ENCODE measurements at places on chromosomes 16 and 17.

DNA sequence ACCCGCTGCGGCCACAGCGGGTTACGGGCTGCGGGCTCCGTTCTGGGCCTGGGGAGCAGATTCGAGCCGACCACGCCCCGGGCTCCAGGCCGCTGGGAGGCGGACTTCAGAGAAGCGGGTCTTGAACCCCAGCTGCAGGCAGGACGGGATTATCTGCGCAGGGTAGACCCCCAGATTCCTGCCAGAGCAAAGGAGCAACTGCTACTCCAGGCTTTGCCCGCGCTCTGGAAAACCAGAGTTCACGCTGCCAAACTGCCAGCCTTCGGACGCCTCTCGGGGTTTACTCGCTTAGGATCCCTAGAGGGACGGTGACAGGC lies 301 bp upstream of the ULK2 start:
- no peak for DNase-seq

DNA sequence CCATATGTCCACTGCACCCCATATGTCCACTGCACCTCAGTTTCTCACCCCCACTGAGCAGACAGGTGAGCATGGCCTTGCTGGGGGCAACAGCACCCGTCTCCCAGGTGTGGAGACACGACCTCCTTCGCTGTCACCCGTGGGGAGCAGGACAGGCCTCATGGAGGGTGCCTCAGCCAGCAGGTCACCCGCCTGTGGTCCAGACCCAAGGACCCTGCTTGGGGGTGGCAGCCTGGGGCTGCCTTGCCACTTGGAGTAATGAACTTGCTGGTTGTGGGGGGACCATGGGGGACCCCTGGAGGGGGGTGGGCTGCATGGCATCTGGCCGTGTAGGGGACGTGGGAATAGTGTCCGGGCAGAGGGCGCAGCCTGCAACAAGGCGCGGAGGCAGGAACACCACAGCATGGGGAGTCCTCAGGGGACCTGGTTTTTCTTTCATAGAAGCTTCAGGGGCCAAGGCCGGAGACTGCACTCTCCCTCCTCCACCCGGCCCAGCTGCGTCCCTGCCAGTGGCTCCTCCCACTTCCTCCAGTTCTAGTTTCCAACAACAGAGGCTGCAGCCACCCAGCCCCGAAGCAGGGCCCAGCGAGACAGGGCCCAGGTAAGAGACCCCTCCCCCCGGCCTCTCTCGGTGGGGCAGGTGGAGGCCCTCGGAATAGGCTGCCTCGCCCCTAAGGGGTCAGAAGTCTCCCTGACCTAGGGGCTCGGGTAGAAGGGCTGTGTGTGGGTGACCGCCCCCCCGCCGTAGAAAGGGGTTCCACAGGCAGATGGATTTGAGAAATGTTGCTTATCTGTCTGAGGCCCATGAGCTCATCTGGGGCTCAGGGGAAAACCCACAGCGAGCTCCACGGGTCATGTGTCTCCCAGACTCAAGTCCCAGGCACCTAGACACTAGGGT lies at the start of gene NHLRC4:
Gene NHLRC4 (plus strand): TSS at position 531 of the 898 bp plus-strand sequence. CDS start 1,043 bp downstream, outside the sequence.
- DNase-seq = peak; percentile 31

DNA sequence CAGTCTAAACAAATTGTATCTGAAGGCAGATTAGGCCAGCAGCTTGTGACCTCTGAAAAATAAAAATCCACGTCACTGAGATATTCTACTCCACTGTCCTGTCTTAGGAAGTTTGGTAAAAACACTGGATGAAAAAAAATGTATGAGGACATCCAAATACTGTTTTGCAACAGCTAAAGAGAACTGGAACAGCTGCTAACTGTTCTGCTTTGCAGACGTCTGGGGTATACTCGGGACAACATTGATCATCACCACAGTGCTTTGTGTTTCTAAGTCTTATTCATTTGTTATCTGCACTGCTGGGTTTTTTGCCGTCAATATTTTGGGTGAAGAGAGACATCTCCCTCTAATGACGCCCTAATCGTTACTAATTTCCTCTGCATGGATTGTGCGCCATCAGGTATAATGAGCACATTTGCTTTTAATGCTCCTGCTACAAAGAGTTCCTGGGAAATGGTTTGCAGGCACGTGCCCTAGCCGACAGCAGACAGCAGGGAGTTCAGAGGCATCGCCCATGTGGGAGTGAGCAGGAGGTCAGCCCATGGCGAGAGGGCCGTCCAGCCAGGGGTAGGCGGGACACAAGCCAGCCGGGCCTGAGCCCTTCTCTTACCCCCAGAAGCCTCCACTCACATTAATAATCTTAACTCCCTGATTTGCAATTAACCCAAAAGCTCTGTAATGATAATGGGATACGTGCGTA lies 87.0 kb downstream of the CBLN1 start:
- DNase-seq = no peak

- DNase-seq = no peak
Measured at GRCh38 chr17:63973930-63974593, 1.3 kb upstream of the SCN4A start.

DNA sequence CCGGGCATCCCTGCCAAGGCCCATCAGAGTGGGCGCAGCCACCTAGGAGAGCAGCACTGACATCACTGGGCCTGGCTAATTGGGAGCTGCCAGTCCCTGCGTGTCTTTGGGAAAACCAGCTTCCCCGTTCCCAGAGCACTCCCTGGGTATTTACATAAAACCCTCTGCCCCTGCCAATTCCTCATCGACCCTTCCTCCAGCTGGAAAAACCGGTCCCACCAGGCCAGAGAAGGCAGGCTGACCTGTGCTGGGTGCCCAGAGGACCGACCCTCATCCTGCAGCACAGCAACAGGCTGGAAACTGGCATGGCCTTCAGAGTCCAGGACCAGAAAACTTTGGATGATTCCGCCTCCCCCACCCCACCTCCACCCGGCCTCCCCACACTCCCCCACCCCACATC lies 8.2 kb upstream of the FOXN1 start:
- DNase-seq = no peak

DNA sequence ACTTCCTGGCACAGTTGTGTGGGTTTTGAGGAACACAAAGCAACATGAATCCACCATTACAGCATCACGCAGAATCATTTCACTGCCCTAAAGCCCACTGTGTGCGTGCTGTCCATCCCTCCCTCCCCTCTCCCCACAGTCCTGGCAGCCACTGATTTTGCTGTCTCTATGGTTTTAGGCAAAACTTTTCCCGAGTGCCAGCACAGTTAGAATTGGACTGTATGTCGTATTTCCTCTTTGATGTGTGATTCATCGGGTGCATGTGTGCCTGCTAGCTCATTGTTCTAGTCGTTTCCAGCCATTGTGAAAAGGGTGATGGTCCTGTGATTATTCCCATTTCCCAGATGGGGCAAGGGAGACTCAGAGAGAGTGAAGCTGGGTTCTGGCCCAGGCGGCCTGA lies 12.7 kb downstream of the KLHL36 start:
- no peak for DNase-seq

GRCh38 chr17:6936370-6937028 lies 59.4 kb upstream of the ALOX12 start:
- no peak for DNase-seq

GRCh38 chr16:13883276-13883675 lies 36.7 kb upstream of the ERCC4 start:
- no peak for DNase-seq

DNA sequence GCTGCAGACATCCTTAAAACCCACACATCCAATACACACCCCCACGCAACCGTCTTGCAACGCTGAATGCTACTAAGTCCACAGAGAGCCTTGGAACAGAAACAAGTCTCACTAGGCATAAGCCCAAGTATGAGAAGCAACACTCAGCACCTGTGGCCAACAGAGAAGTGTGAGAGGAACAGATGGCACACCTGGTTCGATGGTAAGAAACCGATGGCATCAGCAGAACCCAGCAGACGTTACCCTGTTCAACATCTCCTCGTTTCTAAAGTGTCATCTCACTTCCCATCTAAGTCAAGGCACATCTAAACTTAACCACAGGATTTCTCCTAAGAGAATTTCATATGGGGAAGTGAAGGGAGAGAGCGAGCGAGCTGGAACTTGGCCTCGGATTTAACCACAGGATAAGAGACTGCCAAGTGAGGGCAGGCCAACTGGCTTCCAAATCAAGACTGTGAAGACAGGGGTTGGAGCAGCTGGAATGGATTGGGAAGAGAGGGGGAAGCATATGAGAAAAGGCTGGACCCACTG lies 41.0 kb downstream of the NXPH3 start:
- DNase-seq = no peak

DNA sequence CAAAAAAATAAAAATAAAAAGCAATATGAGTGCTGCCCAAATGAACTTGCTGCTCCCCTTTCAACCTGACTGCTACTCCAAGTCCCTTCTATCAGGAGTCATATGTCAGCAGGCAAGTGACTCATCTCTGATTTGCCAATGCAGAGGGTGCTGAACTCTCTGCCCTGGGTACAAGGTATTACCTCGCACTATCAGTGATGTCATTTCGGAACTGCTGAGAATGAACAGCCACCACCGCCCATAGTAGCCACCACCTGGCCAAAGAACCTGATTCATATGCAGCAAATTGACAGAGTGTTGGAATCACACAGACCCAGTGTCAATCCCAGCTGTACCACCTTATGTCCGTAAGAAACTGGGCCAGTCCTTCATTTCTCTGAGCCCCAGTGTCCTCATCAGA lies 31.2 kb downstream of the LYRM9 start:
- no peak for DNase-seq

- no peak for DNase-seq
Measured at GRCh38 chr17:49926886-49927285, 42.1 kb upstream of the DLX4 start.

- no peak for DNase-seq
Measured at GRCh38 chr17:28018439-28019070, 23.9 kb upstream of the NLK start.

- DNase-seq = no peak
Measured at GRCh38 chr16:30040221-30040620, 9.2 kb upstream of the TLCD3B start.

DNA sequence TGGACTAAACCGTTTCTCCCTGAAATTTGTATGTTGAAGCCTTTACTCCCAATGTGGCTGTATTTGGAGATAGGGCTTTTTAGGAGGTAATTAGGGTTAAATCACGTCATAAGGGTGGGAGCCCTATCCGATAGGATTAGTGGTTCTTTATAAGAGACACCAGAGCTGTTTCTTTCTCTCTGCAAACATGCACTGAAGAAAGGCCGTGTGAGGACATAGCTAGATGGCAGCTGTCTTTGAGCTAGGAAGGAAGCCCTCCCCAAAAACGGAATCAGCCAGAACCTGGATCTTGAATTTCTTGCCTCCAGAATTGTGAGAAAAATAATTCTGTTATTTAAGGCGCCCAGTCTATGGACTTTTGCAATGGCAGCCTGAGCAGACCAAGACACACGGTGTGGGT lies 14.1 kb downstream of the ODF4 start:
- no peak for DNase-seq

- no peak for DNase-seq
Measured at GRCh38 chr16:84086341-84086740, 30.4 kb downstream of the MBTPS1 start.

- DNase-seq = no peak
Measured at GRCh38 chr16:30053376-30054015, 12.1 kb upstream of the ALDOA start.

- DNase-seq = peak; percentile 58
Measured at GRCh38 chr17:76265624-76266243, 586 bp downstream of the UBALD2 start.

- no peak for DNase-seq
Measured at GRCh38 chr16:11105038-11105903, 150.7 kb downstream of the SOCS1 start.

DNA sequence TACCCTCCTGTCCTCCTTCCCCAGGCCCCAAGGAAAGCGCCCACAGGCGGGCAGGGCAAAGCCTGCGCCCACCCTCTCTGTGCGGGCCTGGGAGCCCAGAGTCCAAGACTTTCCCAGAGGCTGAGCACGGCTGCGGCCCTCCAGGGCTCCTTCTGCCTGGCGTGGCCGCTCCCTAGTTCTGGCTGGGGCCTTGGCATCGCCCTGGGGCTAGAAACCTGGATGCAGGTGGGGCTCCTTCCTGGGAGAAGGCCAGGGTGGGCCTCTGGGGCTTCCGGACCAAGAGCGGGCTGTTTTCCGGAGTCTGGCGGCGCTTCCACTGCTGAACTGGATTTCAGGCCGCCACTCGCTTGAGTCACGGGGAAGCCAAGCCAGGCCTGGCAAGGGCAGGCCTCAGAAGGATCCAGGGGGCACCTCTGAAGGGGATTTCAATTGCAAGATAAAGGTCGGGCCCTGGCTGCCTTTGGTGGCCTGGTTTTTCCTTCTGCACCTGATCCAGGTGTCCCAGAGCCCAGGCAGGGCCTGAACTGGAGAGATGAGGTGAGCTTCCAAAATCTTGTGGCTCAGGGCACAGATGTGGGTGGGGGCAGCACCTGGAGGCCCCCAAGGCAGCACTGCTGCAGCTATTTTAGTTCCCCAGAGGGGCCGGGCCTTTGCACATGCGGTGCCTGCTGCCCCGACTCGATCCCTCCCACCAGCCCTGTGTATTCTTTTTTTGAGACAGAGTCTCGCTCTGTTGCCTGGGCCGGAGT lies 227.4 kb downstream of the MRTFB start:
- DNase-seq = no peak

GRCh38 chr17:17628388-17629008 lies 37.0 kb upstream of the PEMT start:
- peak; percentile 9 for DNase-seq

DNA sequence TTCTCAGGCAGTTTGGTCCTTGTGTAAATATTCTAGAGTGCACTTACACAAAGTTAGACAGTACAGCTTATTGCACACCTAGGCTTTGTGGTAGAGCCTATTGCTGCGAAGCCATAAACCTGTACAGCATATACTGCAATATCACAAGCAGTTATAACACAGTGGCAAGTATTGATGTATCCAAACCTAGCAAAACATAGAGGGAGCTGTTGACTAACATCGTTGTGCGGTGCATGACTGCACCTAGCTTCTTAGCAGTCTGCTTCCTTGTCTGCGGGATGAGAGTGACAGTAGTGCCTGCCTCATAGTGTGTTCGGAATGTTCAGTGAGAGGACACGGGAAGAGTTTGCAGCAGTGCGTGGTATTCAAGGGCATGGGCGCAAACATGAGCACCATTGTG lies 78.9 kb downstream of the MPRIP start:
- no peak for DNase-seq

DNA sequence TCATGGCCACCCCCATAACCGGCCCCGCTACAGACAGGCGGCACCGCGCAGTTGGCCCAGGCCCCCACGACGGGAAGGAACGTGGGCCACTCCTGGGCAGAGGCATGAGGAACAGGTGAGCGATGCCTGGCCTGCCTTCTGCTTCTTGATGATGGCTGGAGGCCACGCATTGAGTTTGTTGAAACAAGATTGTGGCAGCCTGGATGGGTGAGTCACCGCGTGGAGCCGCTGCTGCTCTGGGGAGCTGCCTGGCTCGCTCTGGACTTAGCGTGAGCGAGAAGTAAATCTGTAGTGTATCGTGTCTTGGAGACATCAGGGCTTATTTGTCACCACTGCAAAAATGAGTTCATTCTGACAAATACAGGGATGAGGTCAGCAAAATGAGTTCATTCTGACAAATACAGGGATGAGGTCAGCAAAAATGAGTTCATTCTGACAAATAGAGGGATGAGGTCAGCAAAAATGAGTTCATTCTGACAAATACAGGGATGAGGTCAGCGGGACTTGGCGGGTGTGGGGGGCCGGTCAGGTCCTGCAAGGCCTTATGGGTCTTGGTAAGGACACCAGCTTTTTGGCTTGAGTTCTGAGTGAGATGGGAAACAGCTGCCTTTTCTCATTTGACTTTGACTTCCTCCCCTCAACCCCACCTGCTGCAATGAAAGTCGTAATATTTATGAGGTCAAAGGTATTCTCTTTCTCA lies 93.0 kb downstream of the SEC14L1 start:
- DNase-seq = no peak

- no peak for DNase-seq
Measured at GRCh38 chr17:36106493-36106835, 2.8 kb downstream of the CCL4 start.
